ENCODE measurements at places on chromosomes 6 and 20. TPM values are rescaled to one million over a fixed set of nuclear protein-coding genes. Genes with fewer than 3 reads are reported as not detected.

DNA sequence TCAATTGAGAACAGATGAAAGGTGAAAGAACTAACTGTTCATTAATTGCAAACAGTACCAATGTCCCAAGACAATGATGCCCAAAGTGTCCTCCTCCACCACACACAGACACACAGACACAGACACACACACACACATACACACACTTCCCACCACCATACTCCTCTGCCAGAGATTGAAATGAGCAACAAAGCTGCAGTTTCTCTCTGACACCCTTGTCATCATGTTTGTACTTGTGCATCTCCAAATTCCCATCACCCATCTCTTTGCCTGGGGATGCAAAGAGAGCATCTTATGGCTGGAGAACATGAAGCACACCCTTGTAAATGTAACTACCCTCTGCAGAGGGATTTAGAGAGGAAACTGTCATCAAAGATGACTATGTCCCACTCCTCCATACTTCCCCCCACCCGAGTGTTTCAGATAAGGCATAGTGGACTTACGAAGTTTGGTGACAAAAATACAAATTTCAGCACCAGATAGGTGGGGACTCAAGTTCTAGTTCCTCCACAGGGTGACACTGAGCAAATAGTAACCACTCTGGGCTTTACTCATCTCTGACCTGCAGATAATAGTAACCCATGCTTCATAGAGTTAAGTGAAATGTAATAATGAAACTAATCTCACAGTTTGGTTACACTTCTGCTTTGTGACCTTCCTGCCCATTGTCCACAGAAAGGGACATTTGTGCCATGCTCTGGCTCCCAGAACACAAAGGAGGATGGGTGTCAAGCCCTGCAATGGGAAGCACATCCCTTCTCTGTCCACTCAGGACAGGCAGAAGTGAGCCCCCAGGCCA is 8.7 kb downstream of the MAFB start:
- H3K27ac ChIP-seq = no peak overlapping the region
- peaks cover 27% of the 10 kb centered on the region for H3K4me1 ChIP-seq
- no peaks in the 10 kb centered on the region for H3K36me3 ChIP-seq
- H3K27me3 ChIP-seq = peaks cover 84% of the 10 kb centered on the region

DNA sequence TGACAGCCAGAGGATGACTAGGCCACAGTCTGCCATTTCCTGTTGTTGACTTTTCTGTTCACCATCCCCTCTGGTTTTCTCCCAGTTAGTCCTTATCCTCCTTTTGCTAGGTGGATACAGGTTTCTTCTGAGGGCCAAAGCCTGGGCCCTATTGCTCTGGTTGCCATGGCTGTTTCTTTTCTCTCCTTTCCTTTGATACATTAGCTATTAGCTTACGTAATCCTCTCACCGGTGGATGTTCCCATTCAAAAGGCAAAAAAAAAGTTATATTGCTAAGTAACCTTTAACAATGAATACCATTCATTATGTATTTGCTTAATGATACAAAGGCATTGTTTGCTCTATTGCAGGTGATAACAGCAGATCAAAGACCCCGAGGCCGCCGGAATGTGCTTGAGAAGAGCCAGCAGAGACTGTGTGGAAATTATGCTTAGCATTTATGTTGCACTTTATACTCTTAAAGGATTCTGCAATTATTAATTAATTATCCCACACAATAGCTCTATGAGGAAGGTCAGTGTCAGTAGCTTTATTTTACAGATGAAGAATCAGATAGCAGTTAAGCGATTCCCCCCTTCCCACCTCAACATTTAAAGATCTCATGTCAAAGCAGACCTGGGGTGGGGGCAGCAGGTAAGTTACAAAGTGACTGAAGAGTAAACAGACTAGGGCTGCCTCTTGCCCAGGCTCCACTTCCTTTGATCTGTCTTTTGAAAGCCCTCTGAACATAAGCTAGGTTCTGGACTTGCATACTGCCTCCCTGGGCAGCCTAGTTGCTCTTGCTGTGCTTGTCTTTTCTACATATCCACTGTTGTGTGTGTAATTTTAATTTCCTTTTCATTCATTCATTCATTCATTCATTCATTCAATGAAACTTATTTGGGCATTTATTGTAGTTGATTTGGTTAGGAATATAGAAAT is 14.5 kb upstream of the TFB1M start:
- no peaks in the 10 kb centered on the region for H3K36me3 ChIP-seq
- H3K27ac ChIP-seq = no peak overlapping the region
- no peak overlapping the region for H3K4me3 ChIP-seq
- no peak for DNase-seq
- no peaks in the 10 kb centered on the region for H3K27me3 ChIP-seq

GRCh38 chr6:10487668-10488327 is 33.4 kb upstream of the GCNT2 start:
- H3K27ac ChIP-seq = no peak overlapping the region
- H3K27me3 ChIP-seq = no peaks in the 10 kb centered on the region
- H3K36me3 ChIP-seq = no peaks in the 10 kb centered on the region
- no peak for DNase-seq
- no peak overlapping the region for H3K4me3 ChIP-seq

DNA sequence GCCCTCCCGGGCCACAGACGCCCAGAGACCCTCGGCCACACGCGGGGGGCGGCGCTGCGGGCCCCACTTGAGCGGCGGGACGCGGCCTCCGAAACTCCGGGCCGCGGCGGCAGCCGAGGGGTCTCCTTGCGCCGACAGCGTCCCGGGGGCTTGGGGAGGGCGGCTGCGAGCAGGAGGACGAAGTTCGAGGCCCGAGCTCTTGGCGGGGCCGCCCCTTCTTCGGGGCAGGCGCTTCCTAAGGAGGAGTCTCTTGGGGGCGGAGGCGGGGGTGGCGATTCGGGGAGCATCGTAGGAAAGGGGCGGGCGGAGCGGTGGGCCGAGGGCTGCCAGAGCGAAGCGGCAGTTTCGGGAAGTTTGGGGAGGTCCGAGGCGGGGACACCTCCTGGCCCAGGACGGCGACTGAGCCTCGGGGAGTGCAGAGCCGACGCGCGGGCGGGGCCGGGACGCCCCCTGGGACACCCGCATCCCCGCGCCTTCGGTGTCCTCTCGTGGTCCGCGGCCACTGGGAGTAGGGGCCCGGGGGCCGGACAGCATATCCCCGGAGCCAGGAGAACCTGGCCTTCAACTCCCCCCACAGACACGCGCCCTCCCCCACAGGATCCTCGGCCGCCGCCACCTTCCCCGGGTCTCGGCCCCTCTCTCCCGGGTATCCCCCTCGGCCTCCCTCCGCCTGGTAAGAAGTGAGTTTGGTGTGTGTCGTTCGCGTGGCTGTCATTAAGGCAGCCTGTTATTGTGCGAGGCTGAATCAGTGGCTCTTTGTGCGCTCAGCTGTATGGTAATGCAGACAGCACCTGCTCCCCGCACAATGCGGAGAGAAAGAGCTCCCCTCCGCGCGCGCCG is 613 bp upstream of the DLL1 start:
- H3K4me3 ChIP-seq = peak overlapping the region; percentile 73
- H3K36me3 ChIP-seq = no peaks in the 10 kb centered on the region
- H3K27ac ChIP-seq = peak overlapping the region; percentile 44
- peaks cover 35% of the 10 kb centered on the region for H3K4me1 ChIP-seq

GRCh38 chr6:137519629-137520176 is 25.5 kb upstream of the OLIG3 start:
- no peak overlapping the region for H3K27ac ChIP-seq
- peaks cover 21% of the 10 kb centered on the region for H3K4me1 ChIP-seq
- H3K27me3 ChIP-seq = peaks cover 69% of the 10 kb centered on the region
- no peak for DNase-seq
- no peaks in the 10 kb centered on the region for H3K36me3 ChIP-seq
- no peak overlapping the region for H3K4me3 ChIP-seq

DNA sequence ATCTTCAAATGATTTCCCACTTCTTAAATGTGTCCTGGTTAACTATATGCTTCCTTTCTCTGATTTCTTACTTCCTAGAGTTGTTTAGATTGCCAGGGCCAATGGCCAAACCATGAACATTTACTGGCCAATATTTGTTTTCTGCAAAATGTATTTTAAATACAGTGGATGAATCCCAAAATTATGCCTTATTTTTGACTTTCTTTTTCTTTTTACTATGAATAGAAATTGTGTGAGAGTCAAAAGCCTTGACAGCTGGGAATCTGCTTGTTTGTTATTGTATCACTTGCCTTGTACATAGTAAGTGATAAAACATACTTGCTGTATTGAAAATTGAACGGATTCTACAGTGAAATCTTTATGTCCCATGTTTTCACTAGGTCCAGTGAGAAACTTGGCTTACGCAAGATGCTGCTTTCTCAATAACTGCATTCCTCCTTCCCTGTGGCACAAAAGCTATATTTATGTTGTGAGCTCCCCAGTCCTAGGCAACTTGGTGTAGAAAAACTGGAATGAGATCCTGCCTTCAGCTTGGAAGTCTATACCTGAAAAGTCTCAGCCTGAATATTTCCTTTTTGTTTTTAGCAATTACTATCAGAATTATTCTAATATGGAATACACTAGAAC is 295.2 kb downstream of the EPHA7 start:
- H3K27me3 ChIP-seq = no peaks in the 10 kb centered on the region
- H3K4me3 ChIP-seq = no peak overlapping the region
- no peaks in the 10 kb centered on the region for H3K4me1 ChIP-seq
- DNase-seq = no peak

DNA sequence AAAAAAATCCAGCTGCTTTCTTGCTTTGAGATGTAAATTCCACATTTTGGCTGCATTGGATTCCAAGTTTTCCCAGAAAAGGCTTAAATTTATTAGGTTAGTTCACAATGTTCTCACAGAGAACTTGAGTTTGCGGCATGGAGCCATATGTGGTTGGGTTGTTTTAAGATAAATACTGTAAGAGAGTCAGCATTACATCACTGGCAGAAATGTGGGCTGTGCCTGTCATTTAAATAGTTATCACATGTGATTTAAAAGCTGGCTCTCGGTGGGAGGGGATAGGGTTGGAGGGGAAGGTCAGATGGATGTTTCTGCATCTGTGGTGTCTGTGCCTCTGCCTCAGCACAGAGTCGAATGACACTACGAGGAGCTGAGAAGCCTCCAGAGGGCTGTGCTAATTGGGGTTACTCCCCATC is 73.8 kb upstream of the SCP2D1 start:
- peaks cover 2% of the 10 kb centered on the region for H3K36me3 ChIP-seq
- peak overlapping the region; percentile 89 for H3K27ac ChIP-seq
- no peaks in the 10 kb centered on the region for H3K27me3 ChIP-seq

DNA sequence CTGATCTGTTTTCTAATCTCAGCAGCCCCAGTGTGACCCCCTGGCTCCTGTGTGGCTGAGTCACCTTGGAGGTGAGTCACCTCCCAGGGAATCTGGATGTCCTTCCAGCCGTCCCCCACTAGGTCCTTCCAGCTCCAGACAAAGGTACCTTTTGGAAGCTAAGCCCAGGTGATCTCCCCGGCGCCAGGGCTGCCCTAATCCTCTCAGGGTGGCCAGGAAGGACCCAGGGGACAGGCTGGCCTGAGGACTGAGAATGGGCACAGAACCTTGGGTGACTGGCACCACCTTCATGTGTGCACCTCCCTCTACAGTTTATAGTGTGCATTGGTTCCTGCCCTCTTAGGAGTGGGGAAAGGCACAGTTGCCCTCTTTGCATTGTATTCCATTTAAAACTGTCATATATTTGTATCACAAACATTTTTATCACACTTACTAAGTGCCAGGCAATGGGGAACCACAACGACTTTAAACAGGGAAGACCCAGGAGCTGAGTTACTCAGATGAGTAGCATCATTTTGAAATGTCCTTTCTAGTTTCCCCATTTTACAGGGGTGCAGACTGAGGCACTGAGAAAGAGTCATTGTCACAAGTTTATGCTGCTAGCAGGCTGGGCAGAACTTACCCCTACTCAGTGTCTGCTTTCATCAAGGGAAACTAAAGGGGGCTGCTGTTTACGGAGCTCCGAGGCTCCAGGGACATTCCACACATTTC is 2.6 kb upstream of the BPIFB4 start:
- H3K36me3 ChIP-seq = no peaks in the 10 kb centered on the region
- H3K4me1 ChIP-seq = no peaks in the 10 kb centered on the region
- H3K27me3 ChIP-seq = peaks cover 33% of the 10 kb centered on the region
- no peak overlapping the region for H3K27ac ChIP-seq

DNA sequence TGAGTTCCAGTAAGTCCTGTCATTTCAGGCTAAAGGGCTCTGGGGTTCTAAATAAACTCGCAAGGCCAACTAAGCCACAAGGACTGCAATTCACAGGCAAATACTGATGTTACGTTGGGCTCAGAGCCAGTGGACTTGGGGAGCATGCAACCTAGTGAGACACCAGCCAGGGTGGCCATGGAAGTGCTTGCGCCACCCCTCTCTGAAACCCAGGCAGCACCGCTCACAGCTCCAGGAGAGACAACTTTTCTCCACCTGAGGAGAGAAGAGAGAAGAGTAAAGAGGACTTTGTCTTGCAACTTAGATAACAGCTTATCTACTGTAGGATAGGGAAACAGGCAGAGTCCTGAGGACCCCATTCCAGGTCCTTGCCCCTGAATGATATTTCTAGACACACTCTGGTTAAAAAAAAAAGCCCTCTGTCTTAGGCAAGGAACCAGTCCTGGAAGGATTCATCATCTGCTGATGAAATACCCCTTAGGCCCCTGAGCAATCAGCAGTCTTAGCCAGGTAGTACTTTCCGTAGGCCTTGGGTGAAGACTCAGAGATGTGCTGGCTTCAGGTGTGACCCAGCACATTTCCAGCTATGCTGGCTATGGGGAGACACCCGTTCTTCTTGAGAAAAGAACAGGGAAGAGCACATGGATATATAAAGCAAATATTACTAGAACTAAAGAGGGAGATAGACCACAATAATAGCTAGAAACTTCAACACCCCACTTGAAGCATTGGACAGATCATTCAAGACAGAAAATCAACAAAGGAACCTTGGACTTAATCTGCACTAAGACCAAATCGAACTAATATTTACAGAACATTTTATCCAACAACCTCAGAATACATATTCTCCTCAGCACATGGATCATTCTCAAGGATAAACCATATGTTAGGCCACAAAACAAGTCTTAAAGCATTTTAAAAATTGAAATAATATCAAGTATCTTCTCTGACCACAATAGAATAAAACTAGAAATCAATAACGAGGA is 31.5 kb upstream of the TBC1D32 start:
- DNase-seq = no peak
- no peaks in the 10 kb centered on the region for H3K36me3 ChIP-seq
- no peaks in the 10 kb centered on the region for H3K27me3 ChIP-seq
- H3K4me1 ChIP-seq = no peaks in the 10 kb centered on the region
- H3K27ac ChIP-seq = no peak overlapping the region

The SPAG4 gene
- 4.2 TPM for total RNA-seq

The TCF15 gene
- 0.90 TPM for total RNA-seq

The HLA-DQB2 gene
- not detected for total RNA-seq

The GSTA3 gene
- total RNA-seq = not detected

The IL17F gene
- total RNA-seq = not detected

The GJA10 gene
- total RNA-seq = not detected

The TINAG gene
- not detected for total RNA-seq

The SOX18 gene
- total RNA-seq = 0.34 TPM

The C6orf58 gene
- 0.18 TPM for total RNA-seq
